Sigmoid colon (tissue), 7 donors: ENCODE measurements at places on chromosomes 3 and 15. TPM values are rescaled to one million over a fixed set of nuclear protein-coding genes. Genes with fewer than 3 reads are reported as not detected.

GRCh38 chr3:130900959-130901358 is 7.1 kb downstream of the ATP2C1 start:
- no peak overlapping the region for H3K4me3 ChIP-seq
- no peak overlapping the region for H3K27ac ChIP-seq
- DNase-seq, result no peak
- peaks cover 32% of the 10 kb centered on the region for H3K4me1 ChIP-seq
- no peaks in the 10 kb centered on the region for H3K27me3 ChIP-seq
- H3K36me3 ChIP-seq, result no peaks in the 10 kb centered on the region

DNA sequence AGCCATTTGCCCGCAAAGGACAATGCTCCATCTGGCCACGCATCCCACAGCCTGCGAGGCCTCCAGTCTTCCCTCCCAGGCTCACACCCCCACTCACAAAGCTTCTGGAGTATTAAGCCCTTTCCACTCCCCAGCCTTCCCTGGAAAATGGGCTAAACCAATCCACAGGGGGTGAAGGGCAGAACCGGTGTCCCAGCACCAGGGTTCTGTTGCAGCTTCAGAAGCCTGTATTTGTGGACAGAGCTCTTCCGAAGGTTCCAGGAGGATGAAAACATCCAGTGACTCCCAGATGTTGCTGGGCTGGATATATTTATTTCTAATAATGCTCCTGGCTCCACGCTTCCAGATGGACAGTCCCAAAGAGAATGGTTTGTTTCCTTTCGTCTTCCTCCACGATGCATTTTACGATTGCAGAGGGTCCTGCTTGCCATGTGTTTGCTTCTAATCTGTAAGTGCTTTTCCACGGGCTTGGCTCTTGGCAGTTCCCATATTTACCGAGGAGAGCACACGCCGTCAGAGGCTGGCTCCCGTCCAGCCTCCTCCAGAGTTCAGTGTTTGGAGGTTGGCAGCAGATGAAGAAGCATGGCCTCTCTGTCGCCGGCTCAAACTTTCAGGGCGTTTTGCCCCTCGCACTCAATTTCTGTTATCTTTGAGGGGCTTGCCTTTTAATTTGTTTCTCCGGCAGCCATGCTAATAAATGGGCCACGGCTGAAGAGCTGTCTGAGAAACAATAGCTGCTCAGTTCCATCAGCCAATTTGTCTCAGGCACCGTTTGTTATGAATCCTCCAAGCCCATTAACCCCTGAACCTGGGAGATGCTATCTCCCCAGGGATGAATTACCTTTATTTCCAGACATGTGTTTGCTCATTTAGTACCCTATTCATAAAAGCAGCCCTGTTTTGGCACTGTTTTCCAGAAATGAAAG is 367.9 kb upstream of the PROK2 start:
- peak; percentile 90 for DNase-seq
- peaks cover 39% of the 10 kb centered on the region for H3K4me1 ChIP-seq
- H3K27ac ChIP-seq, result peak overlapping the region; percentile 61
- H3K4me3 ChIP-seq, result peak overlapping the region; percentile 27
- no peaks in the 10 kb centered on the region for H3K27me3 ChIP-seq

- H3K27me3 ChIP-seq, result no peaks in the 10 kb centered on the region
- peak overlapping the region; percentile 58 for H3K4me3 ChIP-seq
- peak overlapping the region; percentile 97 for H3K27ac ChIP-seq
- H3K36me3 ChIP-seq, result no peaks in the 10 kb centered on the region
- peaks cover 27% of the 10 kb centered on the region for H3K4me1 ChIP-seq
Observed at GRCh38 chr3:179148616-179149405, 654 bp downstream of the PIK3CA start.

- no peak overlapping the region for H3K4me3 ChIP-seq
- no peaks in the 10 kb centered on the region for H3K36me3 ChIP-seq
- no peaks in the 10 kb centered on the region for H3K27me3 ChIP-seq
Observed at GRCh38 chr3:185757176-185757575, 67.7 kb downstream of the IGF2BP2 start.

- no peak overlapping the region for H3K4me3 ChIP-seq
- H3K36me3 ChIP-seq, result no peaks in the 10 kb centered on the region
- H3K27me3 ChIP-seq, result no peaks in the 10 kb centered on the region
- peak overlapping the region; percentile 39 for H3K27ac ChIP-seq
- no peak for DNase-seq
- peaks cover 38% of the 10 kb centered on the region for H3K4me1 ChIP-seq
Observed at GRCh38 chr3:146222204-146223046, 28.5 kb downstream of the PLSCR4 start.

DNA sequence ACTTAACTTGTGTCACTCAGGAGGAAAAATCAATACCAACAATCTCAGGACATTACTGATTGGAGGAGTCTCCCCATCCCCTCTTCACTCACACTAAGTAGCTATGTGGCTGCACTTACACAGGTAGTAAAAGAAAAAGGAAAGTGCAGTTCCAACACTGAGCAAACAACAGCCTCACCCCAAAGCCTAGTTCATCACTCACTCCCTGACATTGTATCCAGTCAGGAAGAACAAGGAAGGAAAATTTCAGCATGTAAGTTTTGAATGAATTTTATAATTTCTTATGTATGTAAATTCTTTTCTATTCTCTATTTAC is 273.4 kb downstream of the IGSF11 start:
- no peak for DNase-seq
- H3K36me3 ChIP-seq, result no peaks in the 10 kb centered on the region
- no peak overlapping the region for H3K4me3 ChIP-seq
- no peaks in the 10 kb centered on the region for H3K4me1 ChIP-seq
- no peak overlapping the region for H3K27ac ChIP-seq
- no peaks in the 10 kb centered on the region for H3K27me3 ChIP-seq

RFTN1 gene
- 12.1 TPM for total RNA-seq
